Anterior cingulate cortex (tissue), 58 donors: ENCODE measurements at places on chromosomes 6 and 20.

GRCh38 chr6:149779644-149779963, 30.1 kb downstream of the PCMT1 start:
- DNase-seq, result no peak

GRCh38 chr6:156854466-156855161, 77.4 kb downstream of the ARID1B start:
- no peak for DNase-seq

GRCh38 chr6:31687321-31687720, 6.5 kb upstream of the LY6G5C start:
- DNase-seq, result no peak

DNA sequence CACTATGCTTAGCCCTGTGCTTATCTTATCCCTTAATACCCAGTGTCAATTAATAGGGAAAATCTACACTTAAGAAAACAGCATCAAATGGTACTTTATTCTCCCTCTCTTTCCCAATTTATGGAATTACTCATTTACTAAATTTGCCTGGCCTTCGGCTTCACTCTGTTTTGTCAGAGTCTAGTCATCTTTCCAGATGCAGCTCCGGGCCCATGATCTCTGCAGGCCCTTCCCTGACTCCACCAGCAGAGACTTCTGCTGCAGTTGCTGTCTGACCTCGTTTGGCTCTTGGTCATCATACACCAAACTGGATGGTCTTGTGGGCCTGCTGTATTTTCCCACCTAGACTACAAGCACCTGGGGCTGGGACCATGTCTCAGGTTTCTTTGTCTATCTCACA, 27.4 kb downstream of the MRS2 start:
- DNase-seq, result no peak

GRCh38 chr6:116877743-116878142, 701 bp downstream of the RFX6 start:
- no peak for DNase-seq

DNA sequence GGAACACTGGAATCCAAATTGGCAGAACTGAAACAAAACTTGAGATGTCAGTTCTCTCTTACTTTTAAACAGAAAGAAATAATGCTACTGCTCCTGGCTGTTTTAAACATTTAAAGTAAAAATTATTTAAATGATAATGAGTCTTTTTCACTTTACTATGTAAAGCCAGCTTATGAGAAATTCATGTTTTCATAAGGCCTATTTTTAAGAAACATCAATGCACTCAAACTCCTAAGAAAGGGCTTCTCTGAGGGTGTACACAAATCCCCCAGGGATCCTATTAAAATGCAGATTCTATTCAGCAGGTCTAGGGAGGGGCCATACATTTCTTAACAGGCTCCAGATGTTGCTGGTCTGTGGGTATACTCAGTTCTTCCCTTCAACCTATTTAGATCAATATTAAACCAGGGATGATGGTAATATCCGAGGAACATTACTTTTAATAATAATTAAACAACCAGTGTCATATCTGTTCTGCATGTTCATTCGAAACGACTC, 2.3 kb downstream of the FERMT1 start:
- DNase-seq, result no peak

GRCh38 chr6:44667668-44668390, 280.3 kb downstream of the CDC5L start:
- no peak for DNase-seq

- no peak for DNase-seq
Measured at GRCh38 chr6:16922282-16922681, 161.0 kb upstream of the ATXN1 start.

GRCh38 chr6:40552941-40553340, 34.2 kb downstream of the LRFN2 start:
- DNase-seq, result no peak

GRCh38 chr6:34486106-34486740, 20.3 kb downstream of the PACSIN1 start:
- DNase-seq, result no peak

DNA sequence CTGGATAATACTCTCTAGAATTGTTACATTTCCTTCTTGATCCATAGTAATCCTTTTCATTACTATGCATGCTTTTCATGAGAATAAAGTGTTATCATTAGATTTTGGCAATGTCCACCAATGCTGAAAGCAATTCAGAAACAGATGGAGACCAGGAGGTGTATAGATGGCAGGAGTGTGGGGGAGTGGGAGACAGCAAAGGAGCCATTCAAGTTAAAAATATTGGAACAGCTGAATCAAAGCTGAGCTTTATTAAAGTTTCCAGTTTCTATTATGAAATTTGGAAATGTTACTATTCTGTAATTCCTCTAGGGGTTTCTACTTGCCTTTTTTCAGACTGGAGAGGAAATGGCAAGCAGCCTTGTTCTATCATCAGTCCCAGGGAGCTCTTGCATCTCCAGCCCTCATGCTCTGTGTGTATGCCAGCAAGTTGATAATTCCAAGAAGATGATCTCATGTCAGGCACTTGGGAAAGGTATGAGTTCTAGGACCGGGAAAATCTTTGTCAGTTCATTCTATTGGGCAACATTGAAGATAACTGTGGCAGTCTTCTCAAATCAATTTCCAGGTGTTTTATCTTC, 228.0 kb downstream of the CD109 start:
- DNase-seq, result no peak

- DNase-seq, result no peak
Measured at GRCh38 chr20:46311719-46312074, 3.4 kb upstream of the CDH22 start.

GRCh38 chr6:91633374-91634111, 1046.7 kb upstream of the MAP3K7 start:
- DNase-seq, result no peak

GRCh38 chr20:48217190-48217589, 431.9 kb upstream of the SULF2 start:
- no peak for DNase-seq
